Activated naive CD4-positive, alpha-beta T cell (primary cell): ENCODE measurements at places on chromosomes 2 and 18.

- no peak for DNase-seq
Observed at GRCh38 chr2:8606649-8607550, 75.0 kb upstream of the ID2 start.

- no peak for DNase-seq
Observed at GRCh38 chr2:232890896-232891601, 21.0 kb downstream of the SNORC start.

- DNase-seq = no peak
Observed at GRCh38 chr2:222054813-222055212, 244.0 kb downstream of the PAX3 start.

GRCh38 chr2:177037569-177037968 lies 175.0 kb upstream of the HNRNPA3 start:
- DNase-seq = no peak

DNA sequence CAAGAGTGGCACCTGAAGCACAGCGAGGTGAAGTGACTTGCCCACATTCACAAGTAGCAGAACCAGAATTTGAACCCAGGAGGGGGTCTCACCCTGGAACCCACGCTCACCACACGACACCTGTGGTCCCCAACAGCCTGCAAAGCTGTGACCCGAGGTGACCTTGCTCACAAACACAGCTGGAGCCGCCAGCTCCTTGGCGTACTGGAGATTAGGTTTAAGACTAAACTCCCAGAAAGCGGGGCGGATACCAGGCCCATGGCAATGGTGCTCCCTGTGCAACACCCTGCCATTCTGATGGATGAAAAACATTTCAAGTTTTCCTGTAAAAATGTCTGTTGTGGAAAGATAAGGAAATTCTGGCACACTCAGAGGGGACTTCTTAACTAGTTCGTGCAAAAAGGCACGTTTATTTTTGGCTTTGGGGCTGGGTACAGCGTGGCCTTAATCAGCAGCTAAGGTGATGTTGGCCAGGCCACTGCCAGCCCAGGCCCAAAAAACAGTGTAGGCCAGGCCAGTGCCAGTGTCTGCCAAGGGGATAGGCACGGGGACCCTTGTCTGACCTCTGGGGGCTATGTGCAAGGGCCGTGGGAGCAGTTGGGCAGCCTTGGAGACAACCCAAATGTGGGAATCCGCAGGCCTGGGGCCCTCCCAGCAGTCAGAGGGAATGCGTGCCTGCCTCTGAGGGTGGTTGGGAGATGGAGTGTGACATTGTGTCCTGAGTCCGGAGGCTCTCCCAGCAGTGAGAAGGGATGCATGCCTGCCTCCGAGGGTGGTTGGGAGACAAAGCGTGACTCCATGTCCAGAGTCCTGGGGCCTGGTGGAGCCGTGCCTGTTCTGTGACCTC lies 185.0 kb upstream of the HS6ST1 start:
- DNase-seq = no peak

DNA sequence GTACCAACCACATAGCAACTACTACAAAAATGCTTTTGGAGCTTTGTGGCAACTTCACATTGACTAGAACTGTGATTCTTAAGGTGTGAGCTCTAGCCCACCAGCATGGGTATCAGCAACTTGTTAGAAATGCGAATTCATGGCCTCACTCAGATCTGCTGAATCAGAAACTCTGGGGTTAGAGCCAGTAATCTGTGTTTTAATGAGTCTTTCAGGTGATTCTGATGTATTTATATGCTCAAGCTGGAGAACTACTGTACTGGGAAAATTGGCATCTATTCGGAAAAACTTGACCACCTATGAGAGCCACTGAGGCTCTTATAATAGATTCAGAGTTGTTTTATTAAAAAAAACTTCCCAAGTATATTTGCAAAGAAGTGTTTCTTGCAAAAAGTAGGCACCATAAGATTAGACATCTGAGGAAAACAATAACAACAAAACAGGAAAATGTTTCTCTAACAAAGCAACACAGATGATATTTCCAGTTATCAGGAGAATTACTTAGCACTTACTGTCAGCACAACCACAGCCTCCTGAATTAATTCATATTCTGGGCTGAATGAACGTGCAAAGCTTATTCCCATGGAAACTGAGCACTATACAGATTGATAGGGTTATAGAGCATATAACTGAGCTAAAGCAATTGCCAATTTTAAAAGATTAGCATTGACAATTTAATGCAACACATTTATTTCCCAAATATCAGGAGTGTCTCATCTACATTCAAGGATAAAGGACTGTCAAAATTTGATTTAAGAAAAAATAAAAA lies 71.6 kb downstream of the NCKAP5 start:
- no peak for DNase-seq

DNA sequence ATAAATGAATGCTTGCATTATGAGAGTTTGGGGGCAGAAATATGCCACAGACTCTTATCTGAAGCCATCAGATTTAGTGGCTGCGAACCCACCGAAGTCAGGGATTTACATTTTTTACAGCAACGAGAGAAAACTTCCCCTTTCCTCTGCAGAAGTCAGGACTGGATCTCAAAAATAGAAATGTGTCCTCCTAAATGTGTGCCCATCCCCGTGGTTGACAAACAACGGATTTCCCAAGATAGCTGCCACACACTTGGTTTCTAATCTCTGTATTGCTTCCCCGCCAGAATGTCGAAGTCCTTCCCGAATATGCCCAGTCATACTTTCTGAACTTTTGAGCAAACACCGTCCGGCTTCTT lies 879 bp upstream of the ADAM23 start:
- DNase-seq = no peak

DNA sequence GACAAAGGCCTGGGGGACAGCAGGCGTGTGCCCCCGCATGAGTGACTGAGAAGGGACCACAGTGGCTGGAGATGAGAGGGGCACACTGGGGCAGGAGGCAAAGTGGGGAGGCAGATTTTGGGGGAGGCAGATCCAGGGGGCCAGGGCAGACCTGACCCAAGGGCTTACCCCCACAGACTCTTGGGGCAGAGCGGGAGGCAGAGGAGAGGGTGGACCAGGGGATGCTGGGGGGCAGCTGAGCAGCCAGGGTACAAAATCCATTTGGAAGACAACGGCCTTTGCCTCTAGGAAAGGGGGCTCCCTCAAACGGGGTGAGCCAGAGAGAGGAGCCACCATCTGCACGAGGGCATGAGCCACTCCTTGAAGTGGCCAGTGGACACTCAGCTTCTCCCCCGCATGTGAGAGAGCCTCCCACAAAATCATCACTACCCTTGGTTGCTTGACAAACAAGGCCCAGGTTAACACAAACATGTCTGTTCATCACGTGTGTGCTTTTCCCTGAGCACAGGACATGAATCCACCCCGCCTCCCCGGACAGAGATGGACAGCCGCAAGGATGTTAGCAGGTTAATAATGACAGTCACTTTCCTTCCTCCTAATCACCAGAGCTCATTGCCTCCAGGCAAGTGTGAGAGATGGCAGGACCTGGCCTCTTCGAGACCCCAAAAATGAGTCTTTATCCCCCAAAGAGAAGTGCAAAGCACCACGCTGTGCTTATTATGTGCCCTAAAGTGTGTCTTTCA lies 72.0 kb upstream of the RAB6C start:
- DNase-seq = no peak

DNA sequence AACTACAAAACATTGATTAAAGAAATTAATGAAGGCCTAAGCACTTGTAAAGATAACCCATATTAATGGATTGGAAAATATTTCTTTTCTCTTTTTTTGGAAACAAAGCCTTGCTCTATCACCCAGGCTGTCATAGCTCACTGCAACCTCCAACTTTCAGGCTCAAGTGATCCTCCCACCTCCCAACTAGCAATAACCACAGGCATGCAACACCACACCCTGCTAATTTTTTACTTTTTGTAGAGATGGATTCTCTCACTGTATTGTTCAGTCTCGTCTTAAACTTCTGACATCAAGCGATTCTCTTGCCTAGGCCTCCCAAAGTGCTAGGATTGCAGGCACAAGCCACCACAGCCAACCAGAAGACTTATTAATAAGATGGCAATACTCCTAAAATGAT lies 73.4 kb upstream of the NDUFV2 start:
- no peak for DNase-seq

- no peak for DNase-seq
Observed at GRCh38 chr2:225008935-225009334, 33.3 kb downstream of the DOCK10 start.
